ENCODE measurements at places on chromosomes 7 and 10.

- no peak for DNase-seq
Measured at GRCh38 chr10:17808971-17809841, at the start of gene MRC1. Gene MRC1, plus strand, starts transcription at chr10:17809348. Its CDS starts 118 bp downstream, at chr10:17809466.

GRCh38 chr10:100508691-100509150 lies 10.9 kb downstream of the SEC31B start:
- peak; percentile 51 for DNase-seq

- DNase-seq = no peak
Measured at GRCh38 chr10:66837335-66837734, 88.5 kb upstream of the LRRTM3 start.

- no peak for DNase-seq
Measured at GRCh38 chr7:74505471-74506324, 52.0 kb downstream of the GTF2IRD1 start.

DNA sequence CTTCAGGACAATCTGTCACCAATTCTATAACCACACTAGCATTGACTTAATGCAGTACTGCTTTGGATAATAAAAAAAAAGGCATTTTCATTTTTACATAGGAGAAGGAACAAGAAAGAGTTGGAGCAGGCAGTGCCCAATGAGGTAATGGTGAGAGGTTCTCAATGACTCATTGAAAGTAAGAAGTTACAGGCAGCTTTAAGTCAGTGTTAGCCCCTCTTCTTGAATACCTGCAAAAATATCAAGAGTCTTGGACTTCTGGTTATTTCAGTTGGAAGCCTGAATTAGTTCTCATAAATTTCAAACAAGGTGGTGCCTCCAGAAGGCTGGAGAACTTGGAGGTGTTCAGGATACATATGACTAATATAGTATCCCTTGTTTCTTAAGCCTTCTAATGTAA lies 422.5 kb downstream of the HTR7 start:
- DNase-seq = no peak

GRCh38 chr10:77667426-77668324 lies 30.1 kb upstream of the KCNMA1 start:
- no peak for DNase-seq

GRCh38 chr10:97640868-97641811 lies 669 bp downstream of the PI4K2A start:
- DNase-seq = peak; percentile 41

DNA sequence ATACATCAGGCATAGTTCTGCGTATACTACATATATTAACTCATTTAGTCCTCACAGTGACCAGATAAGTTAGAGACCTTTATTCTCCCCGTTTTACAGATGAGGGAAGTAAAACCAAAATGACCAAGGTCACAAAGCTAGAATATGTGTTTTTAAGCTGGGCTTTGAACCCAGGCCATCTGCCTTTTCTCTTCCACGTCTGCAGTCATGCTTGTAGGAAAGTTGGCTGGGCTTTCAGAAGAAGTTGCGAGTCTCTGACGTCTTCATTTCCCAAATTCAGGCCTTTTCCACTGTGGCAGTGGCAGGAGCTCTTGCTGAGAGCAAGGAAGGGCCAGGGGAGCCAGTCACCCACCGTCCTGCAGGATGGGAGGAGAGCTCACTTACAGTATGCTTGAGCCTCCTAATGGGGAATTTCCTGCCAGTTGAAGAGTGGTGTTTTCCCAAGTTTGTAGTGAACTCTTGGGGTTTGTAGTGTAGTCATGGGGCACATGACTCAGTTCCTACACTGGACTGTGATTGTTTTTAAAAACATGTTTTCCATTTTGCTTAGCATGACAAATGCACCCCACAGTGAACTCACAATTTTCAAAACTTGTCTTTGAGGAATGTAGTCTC lies 34.2 kb downstream of the CYP17A1 start:
- DNase-seq = peak; percentile 15

DNA sequence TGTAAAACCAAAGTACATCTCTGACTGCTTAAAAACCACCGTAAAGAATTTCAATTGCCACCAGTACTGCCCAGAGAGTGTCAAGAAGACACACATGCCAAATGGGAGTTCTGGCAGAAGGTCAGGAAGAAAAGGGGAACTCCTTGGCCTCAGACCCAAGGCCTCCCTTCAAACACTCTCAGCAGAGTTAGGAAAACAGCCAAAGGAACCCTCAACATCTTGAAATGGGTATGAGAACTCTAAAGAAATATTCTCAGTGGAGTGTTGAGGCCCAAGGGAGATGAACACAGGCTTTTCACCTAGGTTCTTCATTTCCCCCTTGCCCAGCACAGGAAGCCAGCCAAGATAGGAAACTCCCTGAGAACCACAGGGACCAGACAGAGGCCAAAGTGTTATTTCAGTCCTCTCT lies 96.1 kb upstream of the ASAH2 start:
- no peak for DNase-seq

DNA sequence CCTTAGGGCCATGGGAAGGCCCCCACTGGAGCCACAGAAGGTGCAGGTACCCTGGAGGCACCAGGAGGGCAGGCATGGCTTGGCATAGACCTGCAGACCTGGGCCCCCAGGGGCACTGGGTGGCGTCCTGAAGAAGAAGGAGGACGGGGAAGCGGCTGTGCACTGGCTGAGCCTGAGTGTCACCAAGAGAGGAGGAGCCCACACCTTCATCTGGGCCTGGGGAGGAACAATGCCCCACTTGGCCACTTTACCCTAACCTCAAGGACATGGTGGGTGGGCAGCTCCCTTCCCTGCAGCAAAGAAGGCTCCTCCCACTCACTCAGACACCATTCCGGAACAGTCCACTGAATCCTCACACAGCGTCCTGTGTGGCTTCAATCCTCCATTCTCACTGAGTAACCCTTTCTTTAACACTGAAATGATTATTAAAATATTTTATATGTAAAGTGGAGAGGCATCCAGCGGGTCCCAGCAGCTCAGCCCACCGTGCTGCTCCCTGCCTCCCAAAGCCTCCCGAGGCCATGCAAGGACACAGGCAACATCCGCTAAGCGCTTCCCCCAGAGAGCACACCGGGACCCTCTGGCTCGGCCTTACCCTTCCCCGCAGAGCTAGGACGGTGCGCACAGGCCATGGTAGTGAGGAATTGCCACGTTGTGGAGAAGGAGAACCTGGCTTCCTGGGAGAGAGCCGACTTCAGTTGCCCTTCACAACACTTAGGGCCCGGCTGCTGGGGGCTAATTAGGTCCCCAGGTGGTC lies 516.7 kb upstream of the MGMT start:
- DNase-seq = no peak

All from stimulated activated CD4-positive, alpha-beta T cell treated with anti-CD3 and anti-CD28 coated beads, Interleukin-15, amount 100 ng/mL, for 24 hours (primary cell).